CD4-positive, CD25-positive, alpha-beta regulatory T cell (primary cell): ENCODE measurements at places on chromosomes 7 and 10. TPM values are rescaled to one million over a fixed set of nuclear protein-coding genes. Genes with fewer than 3 reads are reported as not detected.

NPFFR1 gene
- total RNA-seq = not detected

FZD8 gene
- total RNA-seq = 0.12 TPM

SCART1 gene
- total RNA-seq = 5.6 TPM

CTAGE8 gene
- not detected for total RNA-seq

GRCh38 chr7:92698237-92698841, 108.1 kb upstream of the FAM133B start:
- DNase-seq = no peak

DNA sequence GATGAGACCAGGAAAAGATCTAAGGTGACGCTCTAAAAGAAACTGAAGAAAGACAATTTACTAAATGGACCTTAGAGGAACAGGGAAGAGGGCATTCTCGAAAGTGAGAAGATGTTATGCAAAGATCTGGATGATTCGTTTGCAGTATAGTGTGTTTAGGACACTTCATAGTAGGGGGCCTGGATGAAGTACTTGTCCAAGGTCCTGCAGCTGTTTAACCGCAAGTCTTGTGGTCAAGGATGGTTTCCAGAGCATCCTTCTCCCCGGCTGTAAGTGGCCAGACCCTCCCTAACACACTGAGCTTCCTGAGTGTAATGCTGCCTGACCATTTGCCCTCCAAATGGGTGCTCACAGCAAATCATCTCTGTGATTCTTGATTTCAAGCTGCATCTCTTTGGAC, 101.6 kb downstream of the XPNPEP1 start:
- DNase-seq = no peak

GRCh38 chr7:2978408-2978807, 65.3 kb downstream of the CARD11 start:
- peak; percentile 30 for DNase-seq

- DNase-seq = no peak
Observed at GRCh38 chr7:43244232-43244631, 131.8 kb downstream of the HECW1 start.

GRCh38 chr7:87330942-87331341, 14.5 kb upstream of the CROT start:
- DNase-seq = no peak
